ENCODE measurements at places on chromosomes 6 and 20. TPM values are rescaled to one million over a fixed set of nuclear protein-coding genes. Genes with fewer than 3 reads are reported as not detected.
A peak's percentile ranks its signal among the peaks of the same experiment; 100 is the strongest.

- H3K27ac ChIP-seq = no peak overlapping the region
- no peak overlapping the region for H3K4me3 ChIP-seq
- no peaks in the 10 kb centered on the region for H3K27me3 ChIP-seq
- DNase-seq = no peak
- H3K36me3 ChIP-seq = peaks cover 5% of the 10 kb centered on the region
Observed at GRCh38 chr20:58901488-58902402, 49.2 kb downstream of the GNAS start.

The MYL9 gene
- 31.8 TPM for total RNA-seq

DNA sequence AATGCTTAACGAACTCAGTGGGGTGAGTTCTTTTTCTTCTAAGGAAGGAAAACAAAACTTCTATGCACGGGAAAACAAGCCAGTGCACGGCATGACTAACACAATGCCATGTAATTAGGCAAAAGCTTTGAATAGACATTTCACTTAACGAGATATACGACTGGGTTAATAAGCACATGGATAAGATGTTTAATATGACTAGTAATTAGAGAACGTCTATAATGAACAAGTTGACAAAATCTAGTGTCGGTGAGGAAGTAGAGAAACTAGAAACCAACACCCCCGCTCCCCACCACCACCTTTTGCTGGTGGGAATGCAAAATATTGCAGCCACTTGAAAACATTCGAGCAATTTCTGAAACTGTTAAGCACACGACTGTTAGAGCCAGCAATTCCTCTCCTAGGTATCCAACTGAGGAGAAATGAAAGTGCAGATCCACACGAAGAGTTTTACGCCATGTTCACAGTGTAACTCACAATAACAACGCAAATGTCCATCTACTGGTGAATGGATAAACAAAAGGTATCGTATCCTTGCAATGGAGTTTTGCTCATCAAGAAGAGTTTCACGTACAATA is 644.9 kb upstream of the AGPAT4 start:
- DNase-seq = no peak
- no peak overlapping the region for H3K4me3 ChIP-seq
- H3K27ac ChIP-seq = no peak overlapping the region

The DUSP15 gene
- total RNA-seq = 23.5 TPM

- no peaks in the 10 kb centered on the region for H3K36me3 ChIP-seq
- DNase-seq = no peak
- no peaks in the 10 kb centered on the region for H3K4me1 ChIP-seq
- no peaks in the 10 kb centered on the region for H3K27me3 ChIP-seq
- no peak overlapping the region for H3K4me3 ChIP-seq
- H3K27ac ChIP-seq = no peak overlapping the region
Observed at GRCh38 chr20:50551288-50551687, 41.1 kb downstream of the PTPN1 start.

The DACT2 gene
- total RNA-seq = 9.2 TPM

GRCh38 chr6:71011871-71012371 is 55.1 kb upstream of the B3GAT2 start:
- H3K4me1 ChIP-seq = no peaks in the 10 kb centered on the region
- H3K27me3 ChIP-seq = no peaks in the 10 kb centered on the region
- no peak for DNase-seq
- H3K4me3 ChIP-seq = no peak overlapping the region
- no peak overlapping the region for H3K27ac ChIP-seq

DNA sequence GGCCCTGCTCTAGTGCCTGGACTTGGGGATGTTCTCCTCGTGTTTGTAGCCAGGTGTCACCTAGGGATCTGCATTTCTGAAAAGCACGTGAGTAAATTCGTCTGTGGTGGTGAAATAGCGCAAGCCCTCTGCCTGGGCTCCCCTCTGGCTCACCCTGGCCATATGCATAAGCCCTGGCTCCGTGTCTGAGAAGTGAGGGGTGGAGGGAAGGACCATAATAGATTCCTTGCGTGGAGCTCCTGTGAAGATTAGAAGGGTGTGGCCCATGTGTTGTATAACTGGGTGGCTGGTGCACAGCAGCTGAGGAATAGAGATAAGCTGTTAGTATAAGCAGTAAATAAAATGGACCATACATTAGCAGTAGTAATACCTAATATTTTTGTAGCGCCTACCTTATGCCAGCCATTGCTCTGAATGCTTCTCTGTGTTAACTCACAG is 4.8 kb downstream of the BCAS1 start:
- peaks cover 33% of the 10 kb centered on the region for H3K4me1 ChIP-seq
- H3K4me3 ChIP-seq = no peak overlapping the region
- no peak for DNase-seq

The SLC13A3 gene
- 2.4 TPM for total RNA-seq

The RRAGD gene
- total RNA-seq = 28.1 TPM

DNA sequence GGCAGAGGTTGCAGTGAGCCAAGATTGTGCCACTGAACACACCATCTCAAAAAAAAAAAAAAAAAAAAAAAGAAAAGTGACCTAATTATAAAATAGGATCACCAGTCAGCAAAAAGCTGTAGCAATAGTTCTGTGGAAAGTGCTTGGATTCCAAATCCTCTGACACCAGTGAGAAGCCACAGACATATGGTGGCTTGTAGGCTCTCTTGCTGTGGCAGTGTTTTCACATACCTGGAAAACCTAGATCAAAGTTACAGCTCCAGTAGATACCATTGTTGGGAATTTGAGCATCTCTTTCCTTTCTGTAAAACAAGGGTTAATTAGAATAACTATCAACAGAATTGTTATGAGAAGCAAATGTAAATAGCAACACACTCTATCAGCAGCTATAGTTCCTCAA is 4.1 kb downstream of the CCDC170 start:
- H3K36me3 ChIP-seq = no peaks in the 10 kb centered on the region
- no peak for DNase-seq
- no peaks in the 10 kb centered on the region for H3K4me1 ChIP-seq
- peaks cover 25% of the 10 kb centered on the region for H3K27me3 ChIP-seq
- no peak overlapping the region for H3K4me3 ChIP-seq

- no peak overlapping the region for H3K4me3 ChIP-seq
- no peak overlapping the region for H3K27ac ChIP-seq
- H3K36me3 ChIP-seq = no peaks in the 10 kb centered on the region
- DNase-seq = no peak
- H3K27me3 ChIP-seq = peaks cover 11% of the 10 kb centered on the region
Observed at GRCh38 chr20:63092660-63093215, 86.0 kb upstream of the BHLHE23 start.

The GPR6 gene
- total RNA-seq = not detected

- DNase-seq = no peak
- no peak overlapping the region for H3K27ac ChIP-seq
- H3K27me3 ChIP-seq = no peaks in the 10 kb centered on the region
- H3K36me3 ChIP-seq = no peaks in the 10 kb centered on the region
- no peak overlapping the region for H3K4me3 ChIP-seq
Observed at GRCh38 chr6:126628125-126628524, 288.2 kb downstream of the CENPW start.

DNA sequence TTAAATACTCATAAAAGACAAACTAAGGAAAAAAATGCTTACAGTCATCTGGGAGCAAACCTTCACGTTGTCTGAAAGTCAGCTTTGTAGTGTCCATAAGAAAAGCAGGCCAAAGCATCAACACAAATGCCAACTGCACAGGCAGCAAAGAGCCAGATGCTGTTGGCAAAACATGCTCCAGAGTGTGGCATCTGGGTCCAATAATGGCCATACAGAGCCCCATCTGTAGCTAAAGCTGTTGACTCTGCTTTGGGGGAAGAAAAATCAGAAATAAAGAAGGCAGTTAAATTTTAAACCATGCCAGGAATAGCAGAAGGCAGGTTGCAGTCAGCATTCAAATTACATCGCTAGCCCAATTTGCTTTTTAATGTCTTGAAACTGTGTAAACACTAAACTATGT is 776.3 kb downstream of the EYS start:
- no peaks in the 10 kb centered on the region for H3K4me1 ChIP-seq
- no peaks in the 10 kb centered on the region for H3K27me3 ChIP-seq
- no peaks in the 10 kb centered on the region for H3K36me3 ChIP-seq
- no peak overlapping the region for H3K27ac ChIP-seq
- no peak for DNase-seq
- no peak overlapping the region for H3K4me3 ChIP-seq

DNA sequence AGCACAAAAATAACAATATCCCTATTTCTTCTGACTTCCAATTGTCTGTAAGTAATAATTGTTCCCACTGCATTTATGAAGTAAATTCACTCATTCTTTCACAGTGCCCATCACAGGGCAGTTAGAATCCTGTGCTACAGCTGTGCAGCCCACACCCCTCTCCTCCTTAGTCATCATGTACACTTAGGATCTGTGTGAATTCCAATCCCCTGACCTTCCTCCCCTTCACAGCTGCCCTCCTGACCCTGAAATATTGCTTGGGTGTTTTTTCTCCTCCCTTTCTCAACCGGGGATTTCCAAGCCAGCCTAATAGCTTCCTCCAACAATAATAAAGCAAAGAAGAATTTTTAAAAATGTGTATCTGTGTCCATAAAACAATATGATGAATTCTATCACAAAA is 91.5 kb upstream of the BEND6 start:
- no peak overlapping the region for H3K4me3 ChIP-seq
- peaks cover 7% of the 10 kb centered on the region for H3K4me1 ChIP-seq
- H3K36me3 ChIP-seq = no peaks in the 10 kb centered on the region
- H3K27ac ChIP-seq = peak overlapping the region; percentile 80
- DNase-seq = peak; percentile 33

The RFX6 gene
- total RNA-seq = 6.8 TPM

GRCh38 chr6:151015101-151015700 is 149.7 kb downstream of the MTHFD1L start:
- H3K36me3 ChIP-seq = no peaks in the 10 kb centered on the region
- no peak overlapping the region for H3K4me3 ChIP-seq
- no peaks in the 10 kb centered on the region for H3K27me3 ChIP-seq
- peak overlapping the region; percentile 30 for H3K27ac ChIP-seq

DNA sequence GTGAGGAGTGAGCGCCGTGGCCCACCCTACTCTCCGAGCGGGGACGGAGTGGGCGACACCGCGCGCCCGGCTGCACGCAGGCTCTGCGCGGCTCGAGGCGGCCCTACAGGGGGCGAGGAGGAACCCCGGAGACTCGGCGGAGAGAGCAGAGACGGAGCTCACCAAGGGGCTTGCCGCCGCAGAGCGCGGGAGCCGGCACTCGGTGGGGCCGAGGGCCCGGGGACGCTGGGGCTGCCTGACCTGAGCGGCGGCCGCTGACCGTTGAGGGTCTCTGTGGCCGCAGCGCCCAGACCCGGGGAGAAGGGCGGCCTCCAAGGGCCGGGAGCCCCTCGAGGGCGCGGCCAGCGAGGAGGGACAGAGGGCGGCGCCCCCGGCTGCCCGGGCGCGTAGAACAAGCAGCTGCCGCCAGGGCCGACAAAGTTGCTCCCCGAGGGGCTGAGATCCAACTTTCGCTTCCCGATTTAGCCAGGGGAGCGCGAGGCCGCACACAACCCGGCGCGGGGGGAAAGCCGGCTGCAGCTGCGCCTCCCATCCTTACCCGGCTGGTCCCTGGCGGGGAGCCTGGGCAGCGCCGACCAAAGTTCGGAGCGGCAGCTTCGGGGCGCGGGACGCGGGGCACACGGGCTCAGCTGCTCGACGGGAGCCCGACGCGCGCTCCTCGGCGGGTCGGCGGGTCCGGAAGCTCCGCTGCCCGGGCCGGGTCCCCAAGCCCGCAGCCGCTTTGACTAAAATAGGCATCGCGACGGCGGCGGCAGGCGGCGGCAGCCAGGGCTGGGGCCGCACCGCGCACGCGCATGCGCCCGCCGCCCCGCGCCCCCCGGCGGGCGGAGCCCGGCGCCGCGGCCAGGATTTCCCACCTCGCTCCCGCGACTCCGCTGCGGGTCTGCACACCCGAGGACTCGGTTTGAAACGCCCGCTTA is 43.1 kb downstream of the POPDC3 start:
- H3K4me1 ChIP-seq = no peaks in the 10 kb centered on the region
- H3K4me3 ChIP-seq = peak overlapping the region; percentile 96
- H3K27ac ChIP-seq = no peak overlapping the region
- DNase-seq = peak; percentile 57
- H3K36me3 ChIP-seq = no peaks in the 10 kb centered on the region
- H3K27me3 ChIP-seq = peaks cover 16% of the 10 kb centered on the region

The NUP153 gene
- 29.5 TPM for total RNA-seq

The THBS2 gene
- total RNA-seq = 5.5 TPM

The CDH26 gene
- 2.2 TPM for total RNA-seq

The RBPJL gene
- not detected for total RNA-seq

DNA sequence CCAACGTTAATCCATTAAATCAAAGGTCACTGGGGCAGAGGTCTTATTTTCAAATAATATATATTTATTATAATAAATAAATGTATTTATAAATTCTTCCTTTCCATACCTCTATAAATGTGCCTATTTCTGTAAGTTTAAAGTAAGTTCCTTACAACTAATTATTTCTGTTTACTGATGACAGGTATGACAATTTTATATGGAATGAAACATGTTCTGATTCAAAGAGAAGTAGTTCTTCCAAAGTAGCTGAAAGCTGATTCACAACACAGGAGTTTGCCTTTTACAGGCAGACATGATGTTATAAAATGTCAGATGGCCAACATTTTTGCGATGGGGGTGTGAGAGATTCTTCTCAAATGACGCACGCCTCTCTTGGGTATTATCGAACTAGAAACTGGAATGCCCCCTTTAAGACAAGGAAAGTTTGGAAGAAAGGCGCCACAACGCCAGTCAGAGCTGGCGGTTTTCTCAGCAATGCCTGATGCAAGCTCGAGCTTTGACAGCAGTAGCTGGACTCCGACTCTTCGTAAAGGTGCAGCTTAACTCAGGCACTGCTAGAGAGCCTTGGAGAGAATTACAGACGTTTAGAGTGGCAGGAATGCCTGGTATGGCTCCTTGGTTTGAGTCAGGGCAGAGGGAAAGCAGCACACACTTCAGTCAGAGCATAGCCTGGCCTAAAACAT is 92.1 kb downstream of the FOXC1 start:
- no peaks in the 10 kb centered on the region for H3K36me3 ChIP-seq
- no peaks in the 10 kb centered on the region for H3K27me3 ChIP-seq
- H3K4me3 ChIP-seq = no peak overlapping the region

The TRIM38 gene
- total RNA-seq = 8.6 TPM

DNA sequence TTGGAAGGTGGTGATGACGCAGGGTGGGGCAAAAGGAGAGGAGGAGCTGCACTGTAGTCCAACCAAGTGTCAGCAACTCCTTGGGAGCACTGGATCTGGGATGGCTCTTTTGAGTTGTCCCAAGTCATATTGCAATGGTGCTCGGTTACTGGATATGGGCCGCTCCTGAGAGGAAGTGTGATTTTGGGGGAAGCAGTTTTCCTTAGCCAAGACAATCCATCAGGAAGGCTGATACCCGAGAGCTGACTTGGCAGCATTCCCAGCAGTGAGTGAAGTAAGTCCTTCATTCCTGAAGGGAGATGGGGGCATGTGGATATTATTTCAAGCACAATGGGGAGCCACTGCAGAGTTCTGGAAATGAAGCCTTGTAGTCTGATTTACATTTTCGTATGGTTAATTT is 354.1 kb downstream of the RFPL4B start:
- no peak overlapping the region for H3K27ac ChIP-seq
- no peaks in the 10 kb centered on the region for H3K27me3 ChIP-seq
- no peak overlapping the region for H3K4me3 ChIP-seq
- peak; percentile 15 for DNase-seq
- H3K4me1 ChIP-seq = no peaks in the 10 kb centered on the region

Measured in hepatocyte (in vitro differentiated cells).